ENCODE measurements at places on chromosomes 12 and 14.

DNA sequence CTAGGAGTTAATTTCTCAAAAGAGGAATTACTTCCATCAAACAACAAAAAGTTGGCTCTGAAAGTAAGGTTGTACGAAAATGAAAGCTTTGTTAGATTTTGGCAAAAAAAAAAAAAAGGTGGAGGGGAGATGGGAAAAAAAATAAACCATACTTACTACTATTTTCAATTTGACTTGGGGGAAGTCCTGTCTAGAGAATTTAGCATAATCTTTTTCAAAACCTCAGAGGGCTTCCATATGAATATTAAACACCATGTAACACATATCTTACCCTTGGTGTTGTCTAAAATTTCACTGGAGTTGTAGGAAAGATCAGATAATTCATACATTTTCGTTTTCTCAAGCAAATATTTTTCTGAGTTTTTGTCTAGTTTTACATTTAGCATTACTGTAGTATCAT is 17.5 kb downstream of the GRIP1 start:
- DNase-seq, result no peak

DNA sequence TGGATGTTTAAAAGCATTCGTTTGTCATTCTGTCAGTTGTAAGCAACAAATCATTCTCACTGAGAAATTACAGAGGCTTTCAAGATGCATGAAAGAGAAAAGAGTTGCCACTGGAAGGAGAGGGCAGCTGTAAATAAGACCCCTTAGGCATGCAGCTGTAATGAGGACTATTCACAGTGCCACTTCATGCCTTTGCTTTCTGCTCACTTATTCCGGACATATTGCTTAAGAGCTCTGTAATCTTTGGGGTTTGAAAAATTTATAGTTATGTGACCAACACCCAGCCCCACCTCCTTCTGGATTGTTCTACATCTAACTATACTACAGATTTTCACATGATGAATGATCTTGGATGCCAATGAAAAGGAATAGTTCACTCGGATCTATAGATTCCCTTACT is 194.8 kb upstream of the DCN start:
- DNase-seq, result no peak

GRCh38 chr12:30026621-30027234 is 243.0 kb upstream of the TMTC1 start:
- DNase-seq, result no peak

- DNase-seq, result no peak
Measured at GRCh38 chr12:125070112-125070511, 4.9 kb downstream of the AACS start.

GRCh38 chr12:114895827-114896226 is 211.9 kb upstream of the TBX3 start:
- no peak for DNase-seq

- DNase-seq, result no peak
Measured at GRCh38 chr12:19759227-19759626, 319.9 kb downstream of the AEBP2 start.

DNA sequence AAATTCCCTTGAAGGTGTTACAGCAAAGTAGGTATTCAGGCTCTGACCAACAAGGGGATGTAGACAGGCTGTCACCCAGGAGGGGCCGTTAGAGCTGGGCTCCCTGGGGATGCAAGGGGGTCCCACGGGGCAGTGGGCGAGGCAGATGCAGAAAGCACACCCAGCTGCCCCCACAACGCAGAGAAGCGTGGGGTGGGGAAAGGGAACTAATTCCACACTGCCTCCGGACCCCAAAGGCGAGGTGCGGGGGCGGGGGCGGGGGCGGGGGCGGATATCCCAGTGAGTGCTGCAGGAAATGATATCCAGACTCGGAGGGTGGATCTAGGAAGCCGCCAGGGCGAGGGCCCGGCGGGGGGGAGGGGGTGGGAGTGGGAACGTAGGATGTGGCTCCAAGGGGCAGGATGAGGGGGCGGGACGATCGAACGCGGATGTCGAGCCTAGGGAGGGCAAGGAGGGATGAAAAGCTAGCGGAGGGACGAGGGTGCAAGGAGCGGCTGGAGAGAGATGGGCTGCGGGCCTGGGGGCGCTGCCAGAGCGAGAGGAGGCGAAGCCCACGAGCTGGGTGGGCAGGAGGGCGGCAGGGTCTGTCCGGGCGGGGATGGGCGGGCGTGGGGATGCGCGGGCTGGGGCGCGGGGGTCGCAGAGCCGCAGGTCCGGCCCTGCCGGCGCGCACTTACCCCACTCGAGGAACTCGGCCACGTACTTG is 874 bp downstream of the CDC42BPB start:
- DNase-seq, result peak; percentile 89

GRCh38 chr12:57730336-57731067 is 8.0 kb downstream of the AGAP2 start:
- DNase-seq, result no peak

DNA sequence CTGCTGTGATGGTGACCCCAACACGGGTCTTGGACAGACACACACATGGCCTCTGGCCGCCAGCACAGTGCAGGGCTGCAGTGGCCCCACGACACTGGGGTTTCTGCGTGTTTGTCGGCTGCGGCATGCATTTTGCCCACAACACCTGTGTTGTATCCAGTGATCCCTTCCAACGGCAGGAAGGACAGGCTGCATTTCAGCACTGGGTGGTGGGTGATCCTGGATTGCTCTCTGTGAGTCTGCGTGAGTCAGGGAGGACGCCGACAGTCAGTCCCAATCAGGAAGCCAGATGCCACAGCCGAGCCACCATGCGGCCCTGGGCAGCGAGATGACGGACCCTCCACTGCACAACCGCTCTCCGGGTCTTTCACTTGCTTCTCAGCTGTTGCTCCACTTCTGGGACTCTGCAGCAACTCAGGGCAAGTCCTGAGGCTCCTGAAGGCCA is 20.6 kb downstream of the LRTM2 start:
- DNase-seq, result no peak

GRCh38 chr12:107369006-107369405 is 275.7 kb upstream of the CRY1 start:
- no peak for DNase-seq

DNA sequence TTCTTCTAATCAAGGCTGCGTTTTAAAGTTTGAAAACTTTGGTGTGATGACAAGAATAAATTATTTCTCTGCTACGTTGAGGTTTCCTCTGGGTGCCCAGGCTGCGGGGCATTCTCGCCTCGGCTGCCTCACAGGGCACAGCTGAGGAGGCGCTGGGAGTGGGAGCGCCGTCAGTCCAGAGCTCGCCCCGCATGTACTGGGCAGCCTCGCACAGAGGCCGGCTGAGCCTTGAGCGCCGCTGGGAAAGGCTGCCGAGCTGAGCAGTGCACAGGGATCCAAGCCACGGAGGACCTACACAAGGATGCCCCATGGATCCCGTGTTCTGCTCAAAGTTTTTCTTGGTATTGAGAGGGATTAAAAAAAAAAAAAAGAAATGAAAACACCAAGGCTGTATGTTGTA is 11.6 kb downstream of the RFX4 start:
- peak; percentile 5 for DNase-seq

- no peak for DNase-seq
Measured at GRCh38 chr14:76755610-76756370, 5.5 kb upstream of the VASH1 start.

- DNase-seq, result no peak
Measured at GRCh38 chr12:91370086-91370868, 187.7 kb upstream of the DCN start.

All from stomach (tissue), 19 donors.